Posterior vena cava (tissue), 2 donors: ENCODE measurements at places on chromosomes 2 and 18. TPM values are rescaled to one million over a fixed set of nuclear protein-coding genes. Genes with fewer than 3 reads are reported as not detected.

DNA sequence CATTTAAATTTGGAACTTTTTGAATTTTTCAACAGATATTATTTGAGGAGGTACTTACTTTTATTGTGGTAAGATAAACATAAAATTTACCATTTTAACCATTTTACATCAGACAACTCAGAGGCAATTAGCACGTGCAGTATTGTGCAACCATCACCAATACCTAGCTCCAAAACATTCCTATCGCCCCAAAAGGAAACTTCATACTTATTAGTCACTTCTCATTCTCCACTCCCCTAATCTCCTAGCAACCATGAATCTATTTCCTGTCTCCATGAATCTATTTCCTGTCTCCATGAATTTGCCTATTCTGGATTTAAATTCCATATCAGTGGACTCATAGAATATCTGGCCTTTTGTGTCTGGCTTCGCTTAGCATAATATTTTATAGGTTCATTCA is 69.9 kb upstream of the FAM136A start:
- DNase-seq = no peak

DNA sequence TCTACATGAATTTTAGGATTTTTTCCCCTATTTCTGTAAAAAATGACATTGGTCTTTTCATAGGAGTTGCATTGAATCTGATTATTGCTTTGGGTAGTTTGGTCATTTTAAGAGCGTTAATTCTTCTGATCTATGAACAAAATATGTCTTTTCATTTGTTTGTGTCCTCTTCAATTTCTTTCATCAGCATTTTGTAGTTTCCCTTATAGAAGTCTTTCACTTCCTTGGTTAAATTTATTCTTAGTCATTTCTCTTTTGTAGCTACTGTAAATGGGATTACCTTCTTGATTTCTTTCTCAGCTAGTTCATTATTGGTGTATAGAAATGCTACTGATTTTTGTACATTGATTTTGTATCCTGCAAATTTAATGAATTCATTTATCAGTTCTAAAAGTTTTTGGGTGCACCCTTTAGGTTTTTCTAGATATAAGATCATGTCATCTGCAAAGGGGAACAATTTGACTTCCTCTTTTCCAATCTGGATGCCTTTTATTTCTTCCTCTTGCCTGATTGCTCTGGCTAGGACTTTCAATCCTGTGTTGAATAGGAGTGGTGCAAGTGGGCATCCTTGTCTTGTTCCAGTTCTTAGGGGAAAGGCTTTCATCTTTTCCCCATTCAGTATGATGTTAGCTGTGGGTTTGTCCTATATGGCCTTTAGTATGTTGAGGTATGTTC is 36.6 kb upstream of the AAK1 start:
- DNase-seq = no peak

Gene PMAIP1
- total RNA-seq = 0.38 TPM

Gene KRTCAP3
- total RNA-seq = 1.4 TPM

Gene ZAP70
- 2.4 TPM for total RNA-seq
